ENCODE measurements at places on chromosomes 3 and 15.

DNA sequence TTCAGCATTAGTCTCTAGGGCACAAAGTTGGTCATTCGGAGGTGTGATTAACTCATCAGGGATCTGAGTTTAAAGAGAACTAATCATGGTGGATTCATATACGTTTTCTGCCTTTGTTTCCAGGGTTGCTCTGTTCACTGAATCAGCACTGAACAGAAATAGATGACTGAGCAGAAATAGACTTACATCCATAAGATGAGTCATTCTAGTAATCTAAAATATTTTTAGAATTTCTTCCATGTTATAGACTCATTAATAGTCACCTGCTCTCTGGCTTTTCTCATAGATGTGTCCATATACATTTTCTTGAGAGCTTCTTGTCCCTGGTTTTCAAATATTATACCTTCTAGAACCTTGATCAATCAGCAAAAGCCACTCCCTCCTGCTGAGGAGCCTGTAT, 837.6 kb upstream of the DPPA4 start:
- DNase-seq, result no peak

DNA sequence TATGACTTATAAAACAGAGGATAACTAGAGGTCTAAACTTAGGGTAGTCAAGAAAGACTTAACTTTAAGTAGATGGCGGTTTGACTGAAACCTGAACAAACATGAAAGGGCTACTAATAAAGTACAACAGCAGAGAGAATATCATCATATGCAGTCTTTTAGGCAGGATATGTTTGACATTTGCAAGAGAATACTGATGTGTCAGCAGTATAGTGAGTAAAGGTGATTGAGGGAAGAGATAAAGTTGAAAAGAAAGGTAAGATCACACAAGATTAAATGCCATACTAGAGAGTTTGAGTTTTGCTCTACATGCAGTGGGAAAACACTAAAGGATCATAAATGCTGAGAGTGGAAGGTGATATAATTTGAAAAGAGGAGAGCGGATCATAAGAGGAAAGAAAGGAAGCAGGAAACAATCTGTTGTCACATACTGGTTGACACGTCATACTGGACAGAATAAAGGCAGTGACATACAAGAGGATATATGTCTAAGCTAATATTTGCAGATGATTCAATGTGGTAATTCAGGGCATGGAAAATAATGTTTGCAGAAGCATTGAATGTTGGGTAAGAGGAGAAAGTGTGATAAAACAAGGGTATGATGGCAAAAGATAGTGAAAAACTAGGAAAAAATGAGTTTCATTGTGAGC, 223.0 kb downstream of the EPHA6 start:
- DNase-seq, result no peak

DNA sequence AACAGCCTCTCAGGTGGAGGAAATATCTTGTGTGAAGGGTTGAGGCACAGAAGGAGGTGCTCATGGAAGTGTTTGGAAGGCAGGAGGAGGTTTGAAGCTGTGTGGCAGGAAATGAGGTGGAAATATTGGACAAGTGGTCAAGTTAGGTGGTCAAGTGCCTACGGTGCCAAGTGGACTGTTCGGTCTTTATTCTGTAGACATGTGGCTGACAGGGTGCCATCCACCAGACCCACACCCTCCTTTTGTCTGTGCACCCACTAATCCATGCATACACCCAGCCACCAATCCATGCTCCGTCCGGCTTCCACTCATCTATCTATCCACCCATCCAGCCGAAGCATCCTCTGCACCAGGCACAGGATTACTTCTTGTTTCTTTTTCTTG, 2.2 kb downstream of the SLC6A20 start:
- no peak for DNase-seq

GRCh38 chr3:85110393-85110792, 151.6 kb downstream of the CADM2 start:
- DNase-seq, result no peak

DNA sequence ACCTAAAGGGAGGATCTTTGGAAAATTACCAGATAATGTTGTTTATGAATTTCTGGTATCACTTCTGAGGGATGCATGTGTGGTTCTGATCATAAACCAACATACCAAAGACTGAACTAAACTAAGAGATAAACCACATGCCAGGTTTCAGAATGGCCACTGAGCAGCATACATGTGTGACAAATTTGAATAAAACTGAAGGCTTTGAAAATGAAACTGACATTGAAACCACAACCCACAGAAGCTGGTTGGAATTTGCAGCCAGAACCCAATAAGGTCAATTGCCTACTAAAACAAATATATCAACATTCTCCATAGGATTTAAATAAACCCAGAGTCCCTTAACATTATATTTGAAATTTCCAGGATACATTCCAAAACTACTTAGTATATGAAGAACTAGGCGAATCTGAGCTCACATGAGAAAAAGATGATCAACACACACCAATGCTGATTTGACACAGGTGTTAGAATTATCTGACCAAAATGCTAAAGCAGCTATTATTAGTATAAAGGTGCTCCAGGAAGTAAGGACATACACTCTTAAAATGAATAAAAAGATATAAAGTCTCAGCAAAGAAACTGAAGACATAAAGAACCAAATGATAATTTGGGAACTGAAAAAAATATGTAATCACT, 125.0 kb downstream of the ZNF280D start:
- no peak for DNase-seq

DNA sequence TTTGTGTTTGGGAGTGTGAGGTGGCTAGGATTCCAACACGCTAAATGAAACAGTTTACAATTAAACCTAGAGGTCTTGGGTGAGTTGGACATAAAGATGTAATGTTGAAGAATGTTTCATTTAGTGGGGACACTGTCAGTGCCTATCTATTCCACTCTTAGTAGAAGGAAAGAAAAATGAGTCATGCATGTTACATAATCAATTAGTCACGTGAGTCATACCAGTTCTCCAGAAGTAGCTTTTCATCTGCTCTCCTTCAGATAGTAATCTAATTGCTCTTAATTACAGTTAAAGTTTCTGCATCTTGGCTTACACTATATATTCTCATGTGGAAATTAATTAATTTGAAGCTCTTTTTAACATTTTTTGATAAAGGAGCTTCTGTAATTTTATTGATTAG, 115.7 kb upstream of the P2RY1 start:
- DNase-seq, result no peak

DNA sequence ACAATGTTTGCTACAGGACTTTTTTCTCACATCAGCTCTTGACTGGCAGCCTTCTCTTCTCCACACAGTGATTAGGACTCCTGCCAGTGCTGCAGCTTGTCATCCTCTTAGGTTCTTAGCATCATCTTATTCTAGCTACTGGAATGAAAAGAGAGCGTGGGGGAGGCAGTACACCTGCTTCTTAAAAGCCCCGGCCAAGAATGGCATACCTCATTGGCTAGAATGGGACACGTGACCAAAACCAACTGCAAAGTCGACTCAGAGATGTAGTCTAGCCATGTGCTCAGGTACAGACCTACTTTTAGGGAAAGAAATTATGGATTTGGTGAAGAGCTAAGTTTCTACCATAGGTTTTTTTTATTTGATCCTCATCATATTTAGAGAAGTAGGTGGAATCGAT, 44.1 kb downstream of the RARB start:
- DNase-seq, result no peak

DNA sequence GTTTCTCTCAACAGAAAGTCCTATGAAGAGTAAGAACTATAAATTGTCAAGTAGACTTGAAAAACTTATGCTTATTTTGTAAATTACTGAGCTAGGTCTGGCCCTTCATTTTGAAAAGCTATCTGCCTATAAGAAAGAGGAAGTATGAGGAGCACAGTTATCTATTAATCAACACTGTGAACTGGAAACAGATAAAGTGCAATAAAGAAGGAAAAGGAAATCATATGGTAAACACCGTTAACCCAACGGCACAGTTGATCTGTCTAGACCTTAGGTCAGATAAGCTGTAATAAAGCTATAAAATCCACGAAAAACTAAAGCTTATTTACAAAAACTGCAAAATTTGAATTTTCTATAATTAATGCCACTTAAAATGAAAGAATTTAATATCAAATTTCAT, 242.5 kb downstream of the ZBTB20 start:
- DNase-seq, result no peak

DNA sequence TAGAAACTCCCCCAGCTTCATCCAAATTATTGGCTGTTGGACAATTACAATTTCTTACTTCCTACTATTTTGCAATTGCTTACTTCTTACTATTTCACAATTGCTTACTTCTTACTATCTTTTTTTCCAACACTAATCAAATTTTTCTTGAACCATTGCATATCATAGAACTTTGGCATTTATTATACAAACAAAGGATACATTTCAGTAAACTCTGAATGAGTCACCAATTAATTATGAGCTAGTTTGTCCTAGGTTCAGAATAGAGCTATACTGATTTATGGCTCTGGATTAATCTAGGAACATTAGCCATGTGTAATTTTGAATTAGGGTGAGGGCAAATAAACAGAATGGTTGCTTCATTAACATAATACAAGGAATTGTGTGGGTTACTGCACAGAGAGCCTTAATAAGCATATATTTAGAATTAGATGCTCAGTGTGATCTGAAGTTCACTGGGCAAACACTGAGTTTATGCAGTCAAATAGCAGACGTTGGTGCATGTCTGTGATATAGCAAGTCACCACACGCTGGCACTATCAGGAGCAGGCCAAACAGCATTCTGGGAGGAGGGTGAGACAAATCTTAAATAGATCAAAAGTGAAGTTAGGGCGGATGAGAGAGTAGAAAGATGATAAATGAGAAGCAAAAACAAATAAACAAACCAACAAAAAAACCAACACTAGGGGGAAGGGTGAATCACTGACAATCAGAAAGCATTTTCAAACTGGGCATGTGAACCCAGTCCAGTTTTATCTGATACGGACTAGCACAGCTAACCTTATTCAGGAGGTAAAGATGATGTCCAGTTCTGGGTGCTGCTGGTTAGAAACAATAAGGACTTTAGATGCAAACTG, 21.5 kb downstream of the GABRR3 start:
- no peak for DNase-seq

DNA sequence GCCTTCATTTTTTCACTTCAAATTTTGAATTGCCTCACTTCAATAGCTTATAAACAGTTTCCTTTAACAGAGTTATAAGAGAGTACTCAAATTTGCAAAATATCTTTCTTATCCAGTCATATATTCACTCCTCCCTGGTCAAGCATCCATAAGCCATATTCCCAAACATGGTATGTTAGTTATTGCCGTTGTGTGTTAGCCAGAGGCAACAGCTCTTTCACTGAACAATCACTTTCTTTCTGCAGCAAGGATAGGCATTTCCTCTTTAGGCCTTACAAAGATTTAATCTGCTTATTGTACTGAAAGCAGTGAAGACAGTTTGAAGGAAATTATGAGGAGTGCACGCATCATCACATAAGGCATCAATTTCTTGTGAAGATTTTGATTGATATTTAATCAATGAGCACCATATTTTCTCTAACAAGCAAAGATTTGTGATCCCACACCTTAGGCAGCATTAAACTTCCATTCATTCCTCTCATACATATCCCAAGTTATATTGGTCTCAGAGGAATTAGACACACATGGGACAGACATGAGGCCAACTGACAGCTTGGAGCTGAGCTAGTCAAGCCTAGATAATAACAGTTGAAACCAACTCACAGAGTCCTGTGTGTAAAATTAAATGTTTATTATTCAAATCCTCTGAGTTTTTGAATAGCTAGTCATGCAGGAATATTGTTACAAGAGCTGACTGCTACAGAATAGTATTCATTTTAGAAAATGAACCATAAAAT, 80.0 kb upstream of the EPHA6 start:
- no peak for DNase-seq

- DNase-seq, result no peak
Observed at GRCh38 chr3:54557538-54558428, 370.1 kb downstream of the LRTM1 start.

- DNase-seq, result no peak
Observed at GRCh38 chr3:143445118-143445517, 325.5 kb downstream of the CHST2 start.
